Head of caudate nucleus (tissue), 42 donors: ENCODE measurements at places on chromosomes 3 and 15.

DNA sequence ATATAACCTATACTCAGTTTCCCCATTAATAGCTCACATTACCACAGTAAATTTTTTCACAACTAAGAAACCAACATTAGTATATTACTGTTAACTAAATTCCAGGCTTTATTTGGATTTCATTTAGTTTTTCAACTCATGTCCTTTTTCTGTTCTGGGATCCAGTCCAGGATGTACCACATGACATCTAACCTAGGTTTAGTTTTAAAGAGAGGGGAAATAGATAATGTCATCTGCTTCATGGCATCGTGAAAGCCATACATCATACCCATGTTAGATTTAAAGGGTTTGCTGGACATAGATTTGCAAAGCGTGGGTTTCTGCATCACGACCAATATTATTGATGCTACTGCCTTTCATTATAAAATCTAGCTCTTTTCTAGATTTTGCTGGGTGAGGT is 33.2 kb upstream of the RPP14 start:
- DNase-seq: no peak

GRCh38 chr3:186025161-186025560 is 83.7 kb downstream of the ETV5 start:
- no peak for DNase-seq

GRCh38 chr3:42191443-42191747 is 74.6 kb downstream of the CCK start:
- DNase-seq: peak; percentile 37

DNA sequence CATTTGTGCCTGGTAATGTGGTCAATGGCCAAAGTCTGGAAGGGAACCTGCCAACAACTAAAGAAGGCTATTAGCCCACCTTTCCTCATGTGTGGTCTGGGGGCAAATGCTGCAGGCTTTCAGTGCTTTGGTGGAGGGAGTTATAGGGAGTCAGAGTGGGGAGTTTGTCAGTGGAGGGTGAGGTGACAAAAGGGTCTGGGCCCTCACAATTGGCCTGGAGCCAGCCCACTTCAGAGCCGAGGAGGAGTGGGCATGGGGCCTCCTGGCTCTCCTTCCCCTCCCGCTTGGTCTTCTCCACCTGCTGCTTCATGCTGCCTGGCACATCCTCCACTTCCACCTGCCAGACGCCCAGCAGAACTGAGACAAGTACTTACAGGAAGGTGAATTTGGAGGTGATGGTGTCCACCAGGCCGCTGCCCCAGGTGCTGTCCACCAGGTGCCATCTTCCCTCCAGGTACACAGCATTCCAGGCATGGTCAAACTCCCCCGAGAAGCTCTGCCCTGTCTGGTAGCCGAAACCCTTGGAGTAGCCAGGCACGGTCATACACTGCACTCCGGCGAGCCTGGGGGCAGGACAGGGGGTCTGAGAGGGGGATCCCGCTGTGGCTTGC is 40.9 kb downstream of the KY start:
- no peak for DNase-seq
